Right lung (tissue), 10 donors: ENCODE measurements at places on chromosomes 13 and 19.
A peak's percentile ranks its signal among the peaks of the same experiment; 100 is the strongest.

DNA sequence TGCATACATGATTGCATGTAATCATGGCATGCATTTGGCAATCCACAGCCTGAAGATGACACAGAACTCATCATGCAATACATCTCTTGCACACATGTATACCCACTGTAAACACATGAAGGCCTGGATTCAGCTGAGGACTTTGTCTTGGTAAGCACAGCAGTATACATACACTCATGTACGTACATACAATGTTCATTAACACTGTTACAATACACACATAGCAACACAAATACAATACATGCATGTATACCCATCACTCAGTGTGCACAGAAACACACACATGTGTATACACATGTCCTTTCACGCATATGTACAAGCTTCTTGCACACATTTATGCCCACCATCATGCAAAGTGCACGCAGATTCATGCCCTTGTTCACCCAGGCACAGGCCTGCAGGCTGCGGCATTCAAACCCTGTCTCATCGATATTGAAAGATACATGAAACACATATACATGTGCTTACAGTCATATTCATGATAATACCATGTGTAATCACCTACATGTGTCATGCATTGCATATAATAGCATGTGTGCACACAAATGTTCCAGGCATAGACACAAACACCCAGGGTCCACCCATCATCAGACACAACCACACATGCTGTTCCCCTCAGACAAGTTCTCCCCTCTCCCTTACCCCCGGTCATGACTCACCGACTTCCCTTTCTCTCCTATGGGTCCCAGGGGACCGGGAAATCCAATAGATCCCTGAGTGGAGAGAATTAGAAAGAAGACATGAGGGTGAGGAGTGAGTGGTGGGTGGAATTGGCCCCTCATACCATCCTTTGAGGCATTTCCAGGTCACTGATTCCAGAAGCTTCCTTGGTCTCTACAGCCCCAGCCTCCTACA, 28.7 kb downstream of the COL5A3 start:
- no peak for DNase-seq

GRCh38 chr13:90738881-90739280, 608.6 kb upstream of the MIR17HG start:
- DNase-seq = no peak

GRCh38 chr19:36460046-36460445, 29.3 kb downstream of the ZNF566 start:
- DNase-seq = no peak

- no peak for DNase-seq
Observed at GRCh38 chr13:94050039-94050438, 429.4 kb downstream of the DCT start.

GRCh38 chr19:39765091-39766076, 13.3 kb upstream of the LEUTX start:
- peak; percentile 4 for DNase-seq

DNA sequence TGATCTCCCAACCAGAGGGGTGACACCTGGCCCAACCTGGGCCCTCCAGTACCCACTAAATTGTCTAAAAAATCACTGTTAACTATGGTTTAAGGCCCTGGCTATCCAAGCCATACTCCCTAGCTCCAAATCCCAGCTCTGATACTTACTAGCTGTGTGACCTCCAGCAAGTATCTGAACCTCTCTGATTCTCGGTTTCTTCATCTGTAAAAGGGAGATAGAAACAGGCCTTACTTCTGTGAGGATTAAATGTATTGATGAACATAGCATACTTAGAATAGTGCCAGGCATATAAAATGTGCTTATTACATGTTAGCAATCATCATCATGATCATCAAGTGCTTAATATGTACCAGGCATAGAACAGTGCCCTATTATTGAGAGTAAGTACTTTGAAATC, 4.7 kb downstream of the LRFN1 start:
- DNase-seq = no peak

- no peak for DNase-seq
Observed at GRCh38 chr13:30872276-30872594, 33.8 kb upstream of the MEDAG start.

DNA sequence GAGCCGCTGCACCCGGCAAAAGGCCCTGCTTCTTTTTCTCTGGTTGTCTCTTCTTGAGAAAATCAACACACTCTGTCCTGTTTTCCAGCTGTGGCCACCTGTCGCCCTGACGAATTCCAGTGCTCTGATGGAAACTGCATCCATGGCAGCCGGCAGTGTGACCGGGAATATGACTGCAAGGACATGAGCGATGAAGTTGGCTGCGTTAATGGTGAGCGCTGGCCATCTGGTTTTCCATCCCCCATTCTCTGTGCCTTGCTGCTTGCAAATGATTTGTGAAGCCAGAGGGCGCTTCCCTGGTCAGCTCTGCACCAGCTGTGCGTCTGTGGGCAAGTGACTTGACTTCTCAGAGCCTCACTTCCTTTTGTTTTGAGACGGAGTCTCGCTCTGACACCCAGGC, 17.2 kb downstream of the LDLR start:
- DNase-seq = no peak

DNA sequence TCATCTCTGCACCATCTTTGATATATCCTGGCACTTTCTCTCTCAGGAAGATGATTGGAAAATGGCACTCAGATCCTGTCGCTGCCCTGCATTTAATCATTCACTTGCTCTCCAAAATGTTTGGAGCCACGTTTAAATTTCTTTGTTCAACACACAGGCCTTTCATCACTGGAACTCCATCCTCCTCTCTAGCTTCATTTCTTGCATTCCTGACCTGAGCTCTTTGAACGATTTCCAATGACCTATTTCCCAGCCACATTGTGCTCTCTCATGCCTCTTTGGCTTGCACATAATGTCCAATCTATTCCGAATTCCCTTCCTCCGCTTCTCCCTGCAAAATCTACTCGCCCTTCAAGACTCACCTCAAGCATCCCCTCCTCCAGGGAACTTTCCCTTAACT, 287.4 kb upstream of the NBEA start:
- DNase-seq = no peak

DNA sequence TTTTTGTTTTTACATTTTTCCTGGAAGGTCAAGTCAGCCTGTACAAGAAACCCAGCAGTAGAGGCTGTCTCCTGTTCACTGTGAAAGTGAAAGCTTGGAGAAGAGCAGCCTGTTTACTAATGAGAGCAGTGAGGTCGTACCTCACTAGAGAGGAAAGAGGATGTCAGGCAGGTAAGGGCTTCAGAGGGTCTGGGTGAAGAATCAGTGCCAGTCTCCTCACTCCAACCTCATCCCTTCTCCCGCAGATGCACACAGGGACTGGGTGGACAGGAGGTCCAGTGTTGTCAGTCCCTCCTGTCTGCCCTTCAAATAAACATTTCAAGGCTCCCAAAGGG, 462.5 kb downstream of the KLF5 start:
- DNase-seq = no peak

DNA sequence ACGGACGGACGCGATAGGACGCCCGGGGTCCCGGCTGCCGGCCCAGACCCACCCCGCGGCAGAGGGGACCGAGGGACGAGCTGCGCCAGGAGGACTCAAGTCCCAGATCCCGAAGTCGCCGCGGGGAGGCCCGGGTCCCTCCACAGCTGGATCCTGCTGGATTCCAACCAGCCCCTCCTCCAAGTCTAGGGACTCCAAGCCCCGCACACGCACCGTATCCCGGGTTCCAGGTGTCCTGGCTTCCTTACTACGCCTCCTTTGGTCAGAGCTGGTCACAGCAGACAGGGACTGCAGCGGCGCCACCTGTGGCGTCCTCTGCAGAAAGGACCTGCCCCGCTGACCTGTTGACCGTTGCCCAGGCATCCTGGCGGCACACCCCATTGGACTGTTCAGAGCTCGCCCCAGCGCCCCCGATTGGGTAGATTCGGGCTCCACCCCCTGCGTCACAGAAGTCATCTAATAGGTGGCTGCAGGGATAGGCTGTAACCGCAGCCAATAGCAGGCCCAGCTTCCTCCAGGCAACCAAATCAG, 29.0 kb upstream of the ZNF709 start:
- no peak for DNase-seq

DNA sequence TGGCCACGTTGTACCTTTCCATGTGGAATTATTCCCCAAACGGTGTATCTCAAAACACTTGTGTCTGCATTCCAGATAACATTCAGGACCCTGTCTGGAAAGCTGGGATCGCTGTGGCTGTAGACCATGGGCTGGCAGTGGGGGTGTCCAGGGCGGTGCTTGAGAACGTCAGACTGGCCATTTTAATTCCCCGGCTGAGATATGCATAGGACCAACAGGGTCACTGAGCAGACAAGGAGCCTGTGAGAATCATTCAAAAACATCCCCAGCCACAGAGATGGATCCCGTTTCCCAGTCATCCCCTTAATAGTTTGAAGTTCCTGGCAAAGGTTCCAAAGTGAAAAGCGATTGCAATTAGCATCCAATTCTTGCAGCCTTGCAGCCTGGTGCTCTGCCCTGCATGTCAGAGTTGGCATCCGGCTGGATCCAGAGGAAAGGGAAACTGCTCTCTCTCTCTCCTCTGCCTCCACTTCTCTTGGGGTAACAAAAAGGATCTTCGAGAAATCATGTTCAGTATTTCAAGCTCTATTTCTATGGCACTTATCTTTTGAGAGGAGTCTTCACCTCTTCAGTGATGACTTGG, 41.6 kb downstream of the IFT88 start:
- no peak for DNase-seq

- no peak for DNase-seq
Observed at GRCh38 chr13:109243311-109243951, 543.0 kb downstream of the IRS2 start.

DNA sequence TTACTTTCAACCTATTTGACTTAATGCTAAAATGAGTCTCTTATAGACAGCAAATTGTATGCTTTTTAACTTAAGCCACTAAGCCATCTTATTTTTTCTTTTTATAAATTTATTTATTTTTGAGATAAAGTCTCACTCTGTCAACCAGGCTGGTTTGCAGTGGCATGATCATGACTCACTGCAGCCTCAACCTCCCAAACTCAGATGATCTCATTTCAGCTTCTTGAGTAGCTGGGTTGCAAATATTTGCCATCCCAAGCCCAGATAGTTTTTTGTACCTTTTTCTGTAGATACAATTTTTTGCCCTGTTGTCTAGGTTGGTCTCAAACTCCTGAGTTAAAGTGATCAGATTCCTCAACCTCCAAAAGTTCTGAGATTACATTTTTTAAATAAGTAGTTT, 27.1 kb downstream of the ZNF714 start:
- DNase-seq = no peak

DNA sequence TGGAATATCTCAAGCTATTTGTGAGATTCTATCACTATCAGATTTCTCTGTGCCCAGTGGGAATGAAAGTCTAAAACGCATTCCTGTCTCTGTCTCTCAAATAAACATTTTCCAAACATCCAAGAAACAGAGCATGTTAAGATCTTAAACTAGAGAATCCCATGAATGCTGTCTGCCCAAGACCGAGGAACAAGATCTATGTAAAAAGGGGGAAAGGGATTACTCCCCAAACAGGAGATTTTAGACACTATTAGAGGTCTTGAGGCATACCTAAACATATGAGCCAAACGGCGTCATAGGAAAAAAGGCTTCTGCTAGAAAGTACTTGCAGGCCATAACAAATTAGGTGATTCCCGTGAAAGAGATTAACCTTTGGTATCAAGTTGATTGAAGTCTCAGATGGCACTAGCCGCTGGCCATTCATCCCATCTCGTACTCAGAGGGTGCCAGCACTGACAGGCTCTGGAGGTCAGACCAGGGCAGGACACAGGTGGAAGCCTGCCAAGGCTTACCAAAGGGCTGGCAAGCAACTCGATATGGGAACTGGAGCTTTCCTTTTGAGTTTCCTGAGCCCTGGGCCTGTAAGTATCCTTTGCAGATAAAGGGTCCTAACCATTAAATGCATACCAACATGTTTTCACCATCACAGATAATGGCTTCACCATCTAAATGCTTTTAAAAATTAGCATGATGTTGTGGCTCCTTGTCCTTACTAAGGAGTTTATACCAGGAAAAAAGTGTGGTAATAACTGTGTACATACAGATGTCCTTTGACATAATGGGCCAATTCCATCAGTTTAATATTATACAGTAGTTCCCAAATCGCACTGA, 225.2 kb downstream of the FOXO1 start:
- no peak for DNase-seq

DNA sequence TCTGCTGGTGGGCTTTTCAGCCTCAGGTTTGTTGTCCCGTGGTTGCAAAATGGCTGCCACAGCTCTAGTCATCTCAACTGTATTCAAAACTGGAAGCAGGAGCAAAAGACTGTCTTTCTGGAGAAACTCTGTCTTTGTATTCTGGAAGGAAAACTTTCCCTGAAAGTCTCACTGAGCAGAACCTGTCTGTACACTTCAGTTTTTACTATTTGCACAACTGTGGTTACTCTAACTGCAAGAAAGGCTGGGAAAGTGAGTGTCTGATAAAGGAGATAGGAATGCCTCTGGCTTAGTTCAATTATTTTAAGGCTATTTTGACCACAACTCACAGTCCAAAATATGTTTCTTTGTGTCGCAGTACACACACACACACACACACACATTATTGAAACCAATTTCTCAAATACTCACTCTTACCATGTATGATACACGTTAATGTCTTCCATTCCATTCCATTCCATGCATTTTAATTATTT, 49.7 kb upstream of the EHD2 start:
- DNase-seq = peak; percentile 12

GRCh38 chr19:19120308-19121231, 17.7 kb downstream of the TMEM161A start:
- no peak for DNase-seq

DNA sequence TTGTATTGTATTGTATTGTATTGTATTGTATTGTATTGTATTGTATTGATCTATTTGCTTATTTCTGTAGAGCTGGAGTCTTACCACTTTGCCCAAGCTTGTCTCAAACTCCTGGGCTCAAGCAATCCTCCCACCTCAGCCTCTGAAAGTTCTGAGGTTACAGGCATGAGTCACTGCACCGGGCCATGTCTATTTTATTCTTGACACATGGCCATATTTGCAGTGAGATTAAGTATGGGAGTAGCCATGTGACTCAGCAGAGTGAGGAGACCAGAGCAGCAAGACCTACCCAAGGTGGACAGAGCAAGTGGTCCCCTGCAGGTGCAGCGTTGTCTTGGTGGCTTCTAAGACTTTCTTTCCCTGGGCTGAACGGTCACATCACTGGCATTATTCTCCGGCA, 49.1 kb upstream of the UBAC2 start:
- no peak for DNase-seq

DNA sequence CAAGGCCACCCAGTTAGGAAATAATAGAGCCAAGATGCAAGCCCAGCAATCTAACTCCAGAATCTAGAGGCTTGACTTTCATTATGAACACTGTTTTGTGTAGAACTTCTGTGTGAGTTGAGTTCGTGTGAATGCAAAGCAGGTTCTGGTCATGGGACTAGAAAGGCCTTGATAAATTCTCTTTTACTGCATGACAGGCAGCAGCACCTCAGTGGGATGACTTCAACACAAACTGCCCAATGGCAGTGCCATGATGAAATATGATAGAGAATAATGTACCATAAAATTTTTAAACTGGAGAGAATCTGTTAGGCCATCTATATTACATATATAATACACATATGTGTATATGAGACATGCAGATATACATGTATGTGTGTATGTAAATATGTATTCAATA, 214.5 kb downstream of the KLF5 start:
- no peak for DNase-seq

- no peak for DNase-seq
Observed at GRCh38 chr19:16894080-16894479, 5.3 kb downstream of the F2RL3 start.
